ENCODE measurements at places on chromosomes 2 and 18. TPM values are rescaled to one million over a fixed set of nuclear protein-coding genes. Genes with fewer than 3 reads are reported as not detected.

DNA sequence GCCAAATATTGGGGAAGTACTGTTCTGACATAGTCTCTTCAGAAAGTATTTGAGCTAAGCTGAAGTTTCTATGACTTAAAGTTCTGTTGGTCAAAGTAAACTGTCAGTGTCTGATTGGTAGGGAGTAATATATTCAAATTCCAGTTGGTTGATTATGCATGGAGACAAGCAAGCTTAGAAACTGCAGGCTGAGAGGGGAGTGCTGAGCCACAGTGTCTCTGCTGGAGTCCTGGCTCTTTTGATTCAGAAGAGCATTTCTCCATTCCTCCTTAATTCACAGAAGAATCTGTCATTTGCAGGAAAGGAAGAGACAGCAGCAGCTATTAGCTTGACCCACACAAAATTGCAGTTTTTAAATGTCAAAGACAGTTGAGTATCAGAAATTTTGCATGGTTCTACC lies 201.4 kb upstream of the TMEM200C start:
- no peak overlapping the region for H3K27ac ChIP-seq
- no peak overlapping the region for H3K4me3 ChIP-seq
- no peak for DNase-seq
- no peaks in the 10 kb centered on the region for H3K27me3 ChIP-seq
- no peaks in the 10 kb centered on the region for H3K4me1 ChIP-seq

DNA sequence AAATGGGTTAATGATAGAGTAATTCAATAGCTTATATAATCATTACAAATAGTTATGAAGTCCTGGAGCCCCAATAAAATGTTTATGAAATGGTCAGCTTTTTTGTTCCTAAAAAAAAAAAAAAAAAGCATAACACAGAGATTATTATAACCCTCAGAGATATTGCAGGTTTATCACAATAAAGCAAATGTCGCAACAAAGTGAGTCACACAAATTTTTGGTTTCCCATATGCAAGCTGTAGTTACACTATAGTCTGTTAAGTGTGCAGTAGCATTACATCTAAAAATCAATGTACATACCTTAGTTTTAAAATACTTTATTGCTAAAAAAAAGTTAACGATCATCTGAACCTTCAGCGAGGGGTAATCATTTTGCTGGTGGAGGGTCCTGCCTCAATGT lies 20.0 kb downstream of the WDFY1 start:
- no peaks in the 10 kb centered on the region for H3K36me3 ChIP-seq
- no peaks in the 10 kb centered on the region for H3K27me3 ChIP-seq
- no peak overlapping the region for H3K27ac ChIP-seq
- no peak for DNase-seq

GRCh38 chr2:240837621-240838020 lies 17.6 kb upstream of the KIF1A start:
- no peaks in the 10 kb centered on the region for H3K27me3 ChIP-seq
- no peaks in the 10 kb centered on the region for H3K4me1 ChIP-seq
- H3K36me3 ChIP-seq, result no peaks in the 10 kb centered on the region

DNA sequence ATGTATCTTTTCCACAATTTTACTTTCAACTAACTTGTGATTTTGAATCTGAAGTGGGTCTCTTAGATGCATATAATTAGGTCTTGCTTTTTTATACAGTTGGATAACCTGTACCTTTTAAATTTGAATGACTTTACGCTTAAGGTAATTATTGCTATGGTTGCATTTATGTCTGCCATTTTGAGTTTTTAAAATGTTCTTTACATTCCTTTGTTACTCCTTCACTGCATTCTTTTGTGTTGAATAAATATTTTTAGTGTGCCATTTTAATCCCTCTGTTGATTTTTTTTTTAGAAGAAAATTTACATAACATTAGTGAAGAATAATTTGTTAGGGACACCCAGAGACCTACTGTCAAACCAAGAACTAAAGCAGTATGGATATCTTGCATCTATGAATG lies 65.3 kb downstream of the BIRC6 start:
- no peaks in the 10 kb centered on the region for H3K4me1 ChIP-seq
- H3K36me3 ChIP-seq, result no peaks in the 10 kb centered on the region
- no peak overlapping the region for H3K27ac ChIP-seq
- no peak overlapping the region for H3K4me3 ChIP-seq
- DNase-seq, result no peak
- H3K27me3 ChIP-seq, result no peaks in the 10 kb centered on the region

DNA sequence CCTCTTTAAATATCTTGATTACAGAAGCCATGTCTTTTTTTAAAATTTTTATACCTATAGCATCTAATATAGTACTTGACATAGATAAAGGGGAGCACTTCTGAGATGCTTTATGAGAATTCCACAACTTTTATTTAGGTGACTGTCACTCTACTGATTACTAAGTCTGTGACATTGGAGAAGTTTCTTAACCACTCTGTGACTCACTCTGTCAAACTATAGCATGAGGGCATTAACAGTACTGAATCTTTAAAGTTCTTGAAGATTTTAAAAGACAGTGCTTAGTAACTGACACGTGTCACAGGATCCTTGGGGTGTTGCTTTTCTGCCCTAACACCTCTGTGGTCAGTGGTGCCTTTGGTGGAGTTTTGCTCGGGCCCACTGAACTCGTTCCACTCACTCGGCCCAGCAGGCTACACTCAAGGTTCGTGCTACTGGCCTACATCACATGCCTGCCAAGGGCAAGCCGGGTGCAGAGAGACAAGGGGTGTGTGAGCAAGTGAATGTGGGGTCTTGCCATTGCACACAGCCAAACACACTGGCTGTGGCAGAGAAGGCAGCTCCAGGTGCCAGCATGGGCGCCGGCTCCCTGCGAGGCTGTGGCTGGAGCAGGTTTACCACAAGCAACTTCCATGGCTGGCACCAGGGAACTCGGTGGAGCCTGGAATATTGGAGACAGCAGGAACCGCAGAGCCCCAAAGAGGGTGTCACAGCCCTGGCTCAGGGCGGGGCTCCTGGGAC lies 734.0 kb upstream of the CDH7 start:
- H3K36me3 ChIP-seq, result no peaks in the 10 kb centered on the region
- no peaks in the 10 kb centered on the region for H3K4me1 ChIP-seq

- H3K4me1 ChIP-seq, result no peaks in the 10 kb centered on the region
- DNase-seq, result no peak
- H3K27ac ChIP-seq, result no peak overlapping the region
- H3K36me3 ChIP-seq, result no peaks in the 10 kb centered on the region
- H3K27me3 ChIP-seq, result no peaks in the 10 kb centered on the region
These were observed 84.3 kb upstream of the CELF4 start for GRCh38 chr18:37649930-37650329.

KCNG2 gene
- not detected for total RNA-seq

RGPD4 gene
- total RNA-seq, result not detected
